ENCODE measurements at places on chromosomes 5 and 9.

DNA sequence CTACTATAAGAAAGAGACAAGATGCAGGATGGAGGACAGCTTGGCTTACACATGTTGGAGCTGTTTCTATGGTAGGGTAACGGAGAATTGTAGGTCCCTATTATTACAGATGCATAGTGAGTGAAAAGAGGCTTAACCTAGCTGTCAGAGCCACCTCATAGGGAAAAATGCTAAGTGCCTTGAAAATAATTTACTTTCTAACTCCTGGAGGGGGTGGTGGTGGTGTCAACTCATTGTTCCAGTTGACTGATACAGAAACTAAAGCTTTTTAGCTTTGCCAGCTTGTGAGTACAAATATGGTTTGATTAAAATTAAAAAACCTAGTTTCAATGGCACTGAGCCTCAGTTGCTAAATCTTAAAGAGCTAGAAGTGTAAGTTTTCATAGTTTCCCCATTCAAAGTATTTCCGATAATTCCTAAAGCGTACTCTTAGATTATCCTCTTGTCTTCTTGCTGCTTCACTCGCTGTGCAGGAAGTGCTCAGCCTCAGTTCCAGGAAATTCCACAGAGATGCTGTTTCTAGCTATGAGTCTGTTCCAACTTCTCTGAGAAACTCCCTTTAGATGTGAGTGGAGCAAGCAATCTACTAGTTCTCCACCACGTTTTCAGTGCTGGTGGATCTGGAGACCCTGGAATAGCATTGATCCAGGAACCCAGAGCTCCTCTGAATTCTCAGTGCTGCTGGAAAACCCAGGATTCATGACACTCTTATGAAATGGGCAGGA, 265.2 kb downstream of the DMAC1 start:
- no peak for DNase-seq

- DNase-seq, result no peak
Measured at GRCh38 chr9:117703537-117703936, 666 bp upstream of the TLR4 start.

DNA sequence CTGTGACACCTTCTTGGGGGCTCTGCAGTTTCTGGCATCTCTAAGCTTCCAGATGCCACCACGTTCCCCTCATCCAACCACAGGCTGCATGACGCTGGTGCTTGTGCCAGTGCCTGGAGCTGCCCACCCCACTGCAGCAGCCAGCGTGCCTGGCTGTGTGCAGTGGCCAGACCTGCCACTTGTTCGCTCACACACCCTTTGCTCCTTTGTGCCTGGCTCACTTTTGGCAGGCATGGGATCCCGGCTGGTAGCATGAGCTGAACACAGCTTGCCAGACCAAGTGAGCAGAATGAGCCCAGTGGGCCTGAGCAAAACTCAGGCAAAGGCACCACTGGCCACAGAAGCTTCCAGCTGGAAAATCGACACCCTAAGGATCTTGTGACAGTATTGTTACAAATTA, 562.9 kb upstream of the ACO1 start:
- DNase-seq, result no peak

GRCh38 chr5:60822285-60822556, 21.8 kb downstream of the ELOVL7 start:
- DNase-seq, result no peak

DNA sequence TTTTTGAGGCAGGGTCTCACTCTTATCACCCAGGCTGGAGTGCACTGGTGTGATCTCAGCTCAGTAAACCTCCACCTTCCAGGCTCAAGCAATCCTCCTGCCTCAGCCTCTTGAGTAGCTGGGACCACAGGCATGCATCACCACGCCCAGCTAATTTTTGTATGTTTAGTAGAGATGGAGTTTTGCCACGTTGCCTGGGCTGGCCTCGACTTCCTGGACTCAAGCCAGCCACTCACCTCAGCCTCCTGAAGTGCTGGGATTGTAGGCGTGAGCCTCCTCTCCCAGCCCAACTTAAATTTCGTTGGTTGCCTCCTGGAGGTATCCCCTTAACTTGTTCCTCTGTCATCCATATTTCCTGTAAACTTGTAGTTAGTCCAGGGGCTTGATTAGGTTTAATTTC, 47.2 kb downstream of the RAB24 start:
- peak; percentile 18 for DNase-seq

DNA sequence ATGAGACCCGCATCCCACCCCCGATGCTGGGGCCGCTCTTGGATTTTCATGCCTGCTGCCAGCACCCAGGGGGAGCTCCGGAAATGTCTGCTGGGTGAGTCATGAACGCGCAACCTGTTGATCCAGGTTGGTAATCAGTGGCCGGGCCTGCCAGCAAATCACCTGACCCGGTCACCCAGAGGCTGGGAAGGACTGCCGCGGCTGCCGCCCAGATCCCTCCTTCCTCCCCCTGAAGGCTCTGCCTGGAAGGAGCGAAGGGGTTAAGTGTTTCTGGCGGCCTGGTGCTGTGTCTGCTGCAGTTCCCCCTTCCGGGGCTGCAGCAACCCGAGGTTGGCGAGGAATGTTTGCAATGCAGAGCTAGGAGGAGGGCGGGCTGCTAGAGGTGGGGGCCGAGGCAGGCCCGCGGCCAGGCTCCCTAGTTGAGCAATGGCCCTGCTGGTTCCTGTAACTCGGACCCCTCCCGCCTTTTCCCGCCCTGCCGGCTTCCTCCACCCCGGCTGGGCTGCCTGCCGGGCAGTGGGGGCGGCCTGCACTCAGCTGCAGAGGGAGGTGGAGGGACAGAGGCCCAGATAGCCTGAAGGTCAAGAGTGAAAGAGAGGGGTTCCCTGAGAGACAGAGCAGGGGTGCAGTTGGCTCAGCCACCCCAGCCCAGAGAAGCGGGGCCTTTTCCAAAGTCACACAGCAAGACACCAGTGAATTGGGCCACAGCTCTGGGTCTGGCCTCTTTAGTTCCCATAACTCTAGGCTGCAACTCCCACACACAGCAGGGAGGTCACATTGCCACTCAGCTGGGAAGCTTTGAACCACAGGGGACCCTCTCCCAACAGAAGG, 156.3 kb upstream of the IER5L start:
- peak; percentile 98 for DNase-seq

DNA sequence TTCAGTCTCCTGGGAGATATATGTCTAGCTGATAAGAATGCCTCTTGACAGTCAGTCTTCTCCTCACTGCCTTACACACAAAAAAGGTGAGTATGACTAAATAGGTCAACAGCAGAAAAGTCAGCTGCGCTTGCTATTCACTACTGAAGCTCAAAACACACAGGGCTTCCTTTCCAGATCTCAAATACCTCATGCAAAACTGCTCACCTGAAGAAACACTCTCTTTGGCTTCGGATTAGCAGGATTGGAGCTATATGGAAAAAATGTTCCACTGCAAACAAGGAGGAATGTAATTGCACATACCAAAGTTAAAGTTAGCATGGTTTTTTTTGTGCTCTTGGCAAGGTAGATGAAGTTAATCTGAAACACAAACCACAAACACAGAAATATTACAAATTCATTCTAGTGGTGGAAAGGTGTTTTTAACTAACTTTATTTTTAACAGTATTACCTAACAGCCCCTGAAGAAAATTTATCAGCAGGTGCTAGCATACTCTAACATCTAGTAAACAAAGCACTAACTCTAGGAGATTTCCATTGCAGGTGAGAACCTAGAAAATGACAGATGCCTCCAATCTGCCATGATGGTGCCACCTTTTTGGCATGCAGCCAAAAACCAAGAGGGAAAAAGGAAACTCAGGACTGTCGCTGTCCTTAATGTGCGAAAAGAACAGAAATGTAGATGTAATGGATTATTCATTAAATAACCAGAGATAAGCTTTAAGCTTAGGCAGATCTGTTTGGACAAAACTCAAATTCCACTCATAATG, 31.8 kb downstream of the ERMP1 start:
- no peak for DNase-seq

- DNase-seq, result no peak
Measured at GRCh38 chr5:84764227-84764626, 379.5 kb upstream of the EDIL3 start.

- no peak for DNase-seq
Measured at GRCh38 chr5:14467251-14467650, 114.3 kb upstream of the OTULINL start.

DNA sequence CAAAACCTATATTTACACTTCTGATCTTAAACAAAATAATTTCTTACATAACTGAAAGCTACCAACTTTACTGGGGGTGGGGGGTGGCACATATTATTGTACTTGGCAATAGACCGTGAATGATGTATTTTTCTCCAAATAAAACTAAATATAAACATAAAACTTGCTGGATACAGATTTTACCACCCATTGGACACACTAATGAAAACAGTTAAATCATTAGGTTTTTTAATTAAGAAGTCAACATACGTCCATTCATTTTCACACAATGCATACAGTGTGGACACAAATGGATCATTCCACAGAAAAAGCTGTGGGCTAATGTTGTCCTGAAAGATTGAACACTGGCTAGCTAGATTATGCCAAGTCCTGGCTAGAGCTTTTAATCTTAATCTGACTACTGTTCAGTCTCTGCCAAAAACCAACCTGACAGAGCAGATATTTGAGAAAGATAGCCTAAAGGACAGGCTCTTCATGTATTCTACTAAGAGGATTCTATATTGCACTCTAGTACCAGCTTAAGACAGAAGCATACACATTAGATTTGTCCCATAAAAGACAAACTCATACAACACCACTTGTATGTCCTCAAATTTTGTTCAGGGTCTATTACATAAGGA, 118.1 kb downstream of the SIL1 start:
- DNase-seq, result no peak

Data from fibroblast of skin of scalp (primary cell).